ENCODE measurements at places on chromosomes 1 and 21.

GRCh38 chr1:10398734-10399443 is at the start of gene PGD:
Gene PGD, plus strand, starts transcription at chr1:10399064. Its CDS starts 54 bp downstream, at chr1:10399118.
- peak; percentile 97 for DNase-seq

DNA sequence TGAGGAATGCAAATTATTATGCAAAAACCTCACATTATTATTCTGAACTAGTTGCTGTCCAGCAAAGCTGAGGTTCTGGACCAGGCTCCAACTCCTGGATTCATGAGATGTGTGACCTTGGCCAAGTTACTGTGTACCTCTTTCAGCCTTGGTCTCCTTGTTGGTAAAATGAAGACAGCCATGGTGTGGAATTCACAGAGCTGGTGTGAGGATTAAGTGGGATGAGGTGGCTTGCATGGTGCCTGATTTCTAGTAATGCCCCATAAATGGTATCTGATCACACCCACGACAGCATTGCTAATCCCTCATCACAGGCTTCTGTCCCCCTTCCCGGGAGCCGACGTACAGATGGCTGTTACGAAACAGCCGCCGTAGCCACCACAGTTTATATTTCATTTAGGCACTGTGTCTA is 59.6 kb downstream of the PGBD5 start:
- no peak for DNase-seq

DNA sequence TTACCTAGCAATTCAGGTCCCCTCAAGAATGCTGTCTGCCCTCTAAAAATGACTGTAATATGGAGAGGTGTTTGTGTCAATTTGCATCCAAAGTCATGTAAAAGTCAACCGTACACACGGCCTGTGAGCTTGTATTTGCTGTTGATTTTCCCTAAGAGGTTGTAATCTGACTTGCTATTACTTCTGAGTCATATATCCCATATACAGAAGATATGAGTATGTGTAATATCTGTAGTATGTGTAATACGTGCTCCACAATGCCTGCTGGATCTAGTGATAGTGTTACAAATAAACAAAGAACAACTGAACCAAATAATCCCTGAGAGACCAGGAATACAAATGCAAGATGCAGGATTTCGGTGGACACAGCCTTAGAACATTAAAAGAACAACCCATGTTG is 1.4 kb upstream of the KCNJ6 start:
- DNase-seq: no peak

GRCh38 chr1:44860331-44860730 is 17.3 kb upstream of the PTCH2 start:
- DNase-seq: no peak

DNA sequence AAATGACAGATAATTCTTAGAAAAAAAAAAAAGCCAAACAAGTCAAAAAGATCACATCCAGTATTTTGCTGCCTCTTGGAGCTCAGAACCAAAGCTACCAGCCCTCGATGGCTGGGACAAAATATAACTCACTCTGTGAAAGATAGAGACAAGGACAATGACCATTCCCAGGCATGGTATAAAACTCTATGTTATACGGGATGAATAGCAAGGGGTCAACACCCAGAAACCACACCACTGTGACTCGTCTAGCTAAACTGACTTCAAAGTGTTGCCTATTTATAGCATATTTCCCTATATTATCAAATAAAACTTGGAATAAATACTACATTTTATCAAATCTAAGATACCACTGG is 10.1 kb downstream of the TMEM63A start:
- DNase-seq: no peak

- no peak for DNase-seq
Observed at GRCh38 chr1:63984257-63984929, 210.6 kb downstream of the ROR1 start.

GRCh38 chr1:65946376-65946775 is 153.7 kb downstream of the PDE4B start:
- no peak for DNase-seq

- no peak for DNase-seq
Observed at GRCh38 chr1:112743174-112744008, 28.3 kb upstream of the PPM1J start.

DNA sequence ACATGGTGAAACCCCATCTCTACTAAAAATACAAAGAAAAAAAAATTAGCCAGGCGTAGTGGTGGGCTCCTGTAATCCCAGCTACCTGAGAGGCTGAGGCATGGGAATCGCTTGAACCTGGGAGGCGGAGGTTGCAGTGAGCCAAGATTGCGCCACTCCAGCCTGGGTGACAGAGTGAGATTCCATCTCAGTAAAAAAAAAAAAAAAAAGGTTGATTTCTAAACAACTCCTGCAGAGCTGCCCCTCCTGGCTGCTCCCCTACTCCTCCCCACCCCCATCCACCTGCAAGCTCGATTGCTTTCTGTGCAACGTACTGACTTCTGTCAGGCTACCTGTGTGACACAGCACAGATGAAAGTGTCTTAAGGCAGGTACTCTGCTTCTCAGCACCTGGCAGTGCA is 13.3 kb downstream of the ETV3L start:
- no peak for DNase-seq

GRCh38 chr1:40395190-40396175 is 22.0 kb downstream of the SMAP2 start:
- no peak for DNase-seq

GRCh38 chr1:36125129-36125991 is at the start of gene COL8A2:
Gene COL8A2, minus strand, starts transcription at chr1:36125222. Its CDS starts 24,980 bp downstream, at chr1:36100242.
- no peak for DNase-seq

- DNase-seq: no peak
Observed at GRCh38 chr1:222620566-222620965, 2.7 kb downstream of the MIA3 start.

- peak; percentile 56 for DNase-seq
Observed at GRCh38 chr1:241627453-241628259, 12.5 kb downstream of the CHML start.

- DNase-seq: no peak
Observed at GRCh38 chr1:7613106-7613850, 157.8 kb upstream of the VAMP3 start.

Data from erythroblast (primary cell).